Fibroblast of skin of right quadriceps (primary cell): ENCODE measurements at places on chromosomes 3 and 15.

DNA sequence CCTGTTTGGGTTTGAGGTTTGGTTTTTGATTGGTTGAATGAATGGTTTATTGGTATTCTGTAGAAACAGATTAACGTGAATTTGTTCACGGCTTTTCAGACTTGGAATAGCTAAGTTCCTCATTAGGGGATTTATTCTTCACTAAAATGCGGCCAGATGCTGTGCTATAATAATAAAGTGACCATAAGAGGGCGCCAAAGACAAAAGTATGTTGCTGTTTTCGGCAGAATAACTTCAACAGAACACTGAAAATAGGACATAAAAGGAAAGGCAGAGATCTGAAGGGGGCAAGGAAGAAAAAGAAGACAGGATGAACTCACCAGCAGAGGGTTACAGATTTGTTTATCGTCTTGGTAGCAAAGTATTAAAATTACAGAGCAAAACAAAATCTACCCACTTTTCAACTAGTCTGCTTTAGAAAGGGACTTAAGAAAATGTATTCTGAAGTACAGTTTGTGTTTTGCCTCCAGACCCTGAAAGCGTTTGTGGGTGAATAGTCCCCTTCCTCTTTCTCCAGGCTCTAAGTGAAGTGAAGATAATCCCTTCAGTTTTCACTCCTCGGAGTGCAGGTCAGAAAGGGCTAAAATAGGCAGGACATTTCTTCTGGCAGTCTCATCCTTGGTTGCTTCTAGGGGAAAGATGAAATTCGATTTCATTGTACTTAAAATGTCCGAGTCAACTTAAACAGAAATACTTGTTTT lies 147.6 kb downstream of the IL20RB start:
- peak; percentile 51 for DNase-seq

DNA sequence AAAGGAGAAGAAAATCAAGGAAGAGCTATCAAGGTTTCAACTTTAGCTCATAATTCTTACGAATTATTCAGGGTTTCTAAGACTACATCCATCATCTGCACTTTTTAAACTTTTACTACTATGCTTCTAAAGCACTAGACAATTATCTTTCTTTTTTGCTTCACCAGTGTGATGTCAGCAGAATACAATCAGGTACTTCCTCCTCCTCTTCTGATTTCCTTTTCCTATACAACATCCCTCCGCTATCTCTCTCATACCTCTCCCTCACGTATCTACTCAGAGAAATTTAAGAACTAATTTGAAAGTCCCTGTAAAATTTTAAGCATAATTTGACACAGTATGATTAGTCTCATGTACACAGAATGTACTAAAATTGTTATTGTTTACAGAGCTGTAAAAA lies 47.3 kb upstream of the USP50 start:
- DNase-seq = no peak

- DNase-seq = no peak
Measured at GRCh38 chr15:29873264-29873663, 51.0 kb upstream of the TJP1 start.

GRCh38 chr3:31178467-31178866 lies 284.0 kb upstream of the GADL1 start:
- DNase-seq = no peak

- DNase-seq = no peak
Measured at GRCh38 chr3:47594792-47595191, 16.1 kb upstream of the CSPG5 start.
